ENCODE measurements at places on chromosomes 1 and 21. TPM values are rescaled to one million over a fixed set of nuclear protein-coding genes. Genes with fewer than 3 reads are reported as not detected.
A peak's percentile ranks its signal among the peaks of the same experiment; 100 is the strongest.

Gene MTARC1
- not detected for total RNA-seq

Gene BEST4
- 0.42 TPM for total RNA-seq

GRCh38 chr1:214043167-214043566, 55.4 kb downstream of the PROX1 start:
- H3K36me3 ChIP-seq: no peaks in the 10 kb centered on the region
- no peaks in the 10 kb centered on the region for H3K27me3 ChIP-seq
- H3K27ac ChIP-seq: no peak overlapping the region
- H3K4me1 ChIP-seq: no peaks in the 10 kb centered on the region
- DNase-seq: no peak

- H3K4me3 ChIP-seq: no peak overlapping the region
- no peak overlapping the region for H3K27ac ChIP-seq
- H3K36me3 ChIP-seq: no peaks in the 10 kb centered on the region
- H3K27me3 ChIP-seq: no peaks in the 10 kb centered on the region
- DNase-seq: no peak
- H3K4me1 ChIP-seq: peaks cover 20% of the 10 kb centered on the region
Measured at GRCh38 chr1:77424236-77424635, 142.4 kb downstream of the AK5 start.

DNA sequence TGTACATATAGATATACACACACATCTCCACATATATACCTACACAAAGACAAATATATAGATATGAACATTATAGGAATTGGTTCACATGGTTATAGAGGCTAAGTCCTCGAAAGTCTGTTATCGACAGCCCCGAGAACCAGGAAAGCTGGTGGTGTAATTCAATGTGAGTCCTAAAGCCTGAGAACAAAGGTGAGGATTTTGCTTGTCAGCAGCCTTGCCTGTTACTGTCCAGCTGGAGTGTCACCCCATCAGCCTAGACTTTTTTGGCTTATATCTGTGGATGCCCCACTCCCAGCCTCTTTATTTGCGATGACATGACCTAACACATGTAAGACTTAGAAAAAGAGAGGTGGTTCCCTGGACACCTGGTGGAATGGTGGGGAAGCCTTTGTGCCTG, 97.0 kb downstream of the GIPC2 start:
- H3K4me3 ChIP-seq: peak overlapping the region; percentile 59
- H3K27ac ChIP-seq: peak overlapping the region; percentile 79
- no peaks in the 10 kb centered on the region for H3K36me3 ChIP-seq
- peaks cover 2% of the 10 kb centered on the region for H3K27me3 ChIP-seq

All from activated CD8-positive, alpha-beta T cell treated with anti-CD3 and anti-CD28 coated beads, Interleukin-2, amount 10 ng/mL, durations not matched to agents 7 days and 5 days (primary cell).